ENCODE measurements at places on chromosomes 3 and 15. TPM values are rescaled to one million over a fixed set of nuclear protein-coding genes. Genes with fewer than 3 reads are reported as not detected.

GRCh38 chr15:90562669-90563068 is 32.9 kb downstream of the CRTC3 start:
- no peak for DNase-seq

MCTP2 gene
- 2.9 TPM for polyA plus RNA-seq

DNA sequence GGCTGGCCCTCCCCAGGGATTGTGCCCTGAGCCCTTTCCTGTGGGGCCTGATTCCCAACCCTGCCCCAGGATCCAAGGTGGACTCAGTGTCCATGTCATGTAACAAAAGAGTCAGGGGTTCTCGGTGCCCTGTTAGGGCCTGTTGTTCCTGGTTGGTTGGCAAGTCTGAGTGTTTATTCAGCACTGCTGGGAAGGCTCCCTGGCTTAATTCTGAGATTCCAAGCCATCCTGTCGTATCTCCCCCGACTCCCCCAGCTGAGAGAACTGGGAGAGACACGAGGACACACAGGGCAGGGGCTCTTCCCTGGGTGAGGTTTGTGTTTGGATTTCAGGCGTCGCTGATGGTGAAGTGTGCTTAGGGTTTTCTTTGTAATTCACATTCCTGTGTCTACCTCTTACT is 78.3 kb downstream of the EEFSEC start:
- no peak for DNase-seq

DNA sequence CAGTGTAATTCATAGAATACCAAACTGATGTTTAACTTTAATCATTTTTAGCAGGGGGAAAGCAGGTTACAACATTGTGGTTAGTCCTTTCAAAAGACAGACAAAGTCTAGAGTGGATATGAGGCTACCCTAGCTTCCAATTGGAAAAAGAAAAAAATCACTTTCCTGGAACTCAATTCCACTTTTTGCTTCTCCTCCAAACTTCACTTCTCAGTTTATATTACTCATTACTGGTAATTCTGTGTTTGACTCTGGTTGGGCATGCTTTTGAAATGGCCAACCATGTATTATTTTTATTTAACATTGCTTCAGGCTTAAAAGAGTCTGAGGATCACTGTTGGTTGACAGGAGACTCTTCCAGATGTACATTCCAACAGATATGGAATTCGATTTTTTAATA is 84.8 kb downstream of the RAP2B start:
- no peak for DNase-seq

- no peak for DNase-seq
These were observed 220.8 kb downstream of the ZNF621 start for GRCh38 chr3:40745381-40746106.

DNA sequence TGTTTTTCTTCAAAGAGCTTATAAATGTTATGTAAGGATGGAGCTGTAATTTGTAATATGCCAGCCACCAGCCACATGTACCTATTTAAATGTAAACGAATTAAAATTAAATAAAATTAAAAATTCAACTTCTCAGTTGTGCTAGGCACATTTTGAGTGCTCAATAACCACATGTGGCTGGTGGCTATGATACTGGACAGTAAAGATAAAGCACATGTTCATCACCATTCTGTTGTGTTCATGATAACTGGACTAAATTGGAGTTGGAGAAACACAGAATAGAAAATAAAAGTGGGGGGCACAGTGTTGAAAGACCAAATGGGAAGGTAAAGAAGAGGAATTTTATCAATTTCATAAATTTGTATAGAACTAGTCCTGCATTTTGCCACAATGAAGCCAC is 49.8 kb upstream of the DAZL start:
- DNase-seq, result no peak

DNA sequence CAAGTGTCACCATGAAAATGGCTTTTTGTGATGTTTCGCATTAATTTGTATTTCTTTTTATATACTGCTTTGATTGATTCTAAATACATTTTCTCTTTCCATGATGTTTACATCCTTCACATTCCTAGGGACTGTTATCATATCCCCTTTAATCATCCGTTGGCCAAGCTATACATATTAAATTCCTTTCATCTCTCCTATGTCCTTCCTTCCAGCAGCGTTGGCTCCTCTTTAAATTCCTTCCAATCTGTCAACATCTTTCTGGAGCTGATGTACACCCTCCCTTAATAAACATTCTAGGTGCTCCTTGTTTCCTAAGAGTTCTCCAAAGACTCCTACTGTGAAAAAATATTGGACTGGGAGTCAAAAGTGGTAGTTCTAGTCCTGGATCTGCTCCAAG is 87.8 kb downstream of the IGF2BP2 start:
- no peak for DNase-seq

DNA sequence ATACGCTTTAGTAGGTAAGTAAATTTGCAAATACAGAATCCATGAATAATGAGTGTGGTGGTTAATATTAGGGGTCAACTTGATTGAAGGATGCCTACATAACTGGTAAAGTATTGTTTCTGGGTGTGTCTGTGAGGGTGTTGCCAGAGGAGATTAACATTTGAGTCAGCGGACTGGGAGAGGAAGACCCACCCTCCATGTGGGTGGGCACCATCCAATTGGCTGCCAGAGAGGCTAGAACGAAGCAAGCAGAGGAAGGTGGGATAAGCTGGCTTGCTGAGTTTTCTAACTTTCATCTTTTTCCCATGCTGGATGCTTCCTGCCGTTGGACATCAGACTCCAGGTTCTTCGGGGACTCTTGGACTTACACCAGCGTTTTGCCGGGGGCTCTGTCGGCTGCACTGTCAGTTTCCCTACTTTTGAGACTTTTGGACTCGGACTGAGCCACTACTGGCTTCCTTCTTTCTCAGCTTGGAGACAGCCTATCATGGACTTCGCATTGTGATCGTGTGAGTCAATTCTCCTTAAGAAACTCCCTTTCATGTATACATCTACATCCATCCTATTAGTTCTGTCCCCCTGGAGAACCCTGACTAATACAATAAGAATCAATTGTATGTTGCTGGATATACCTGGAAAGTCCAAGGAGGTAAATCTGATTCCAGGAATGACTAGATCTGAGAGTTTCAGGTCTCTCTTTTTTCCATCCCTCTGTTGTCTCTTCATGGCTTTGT is 25.8 kb upstream of the NEDD4 start:
- no peak for DNase-seq

DNA sequence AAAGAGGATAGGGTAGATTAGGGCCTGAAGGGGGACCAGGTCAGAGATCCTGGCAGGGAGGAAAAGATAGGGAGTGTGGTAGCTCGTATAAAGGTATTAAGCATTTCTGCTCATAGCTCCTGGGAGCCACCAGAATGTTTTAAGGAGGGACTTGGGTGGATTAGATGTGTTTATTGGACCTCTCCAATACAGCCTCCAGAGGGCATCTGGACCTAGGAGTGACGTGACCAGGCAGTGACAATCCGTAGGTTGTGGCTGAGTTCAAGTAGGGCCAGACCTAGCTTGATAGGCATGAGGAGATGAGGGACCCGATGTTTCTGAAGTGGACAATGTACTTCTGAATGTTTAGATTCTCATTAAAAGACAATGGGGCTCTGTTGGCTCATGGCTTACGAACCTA is 435.2 kb downstream of the MCTP2 start:
- DNase-seq, result no peak

FBXO40 gene
- 0.05 TPM for polyA plus RNA-seq
